ENCODE measurements at places on chromosomes 3 and 15. TPM values are rescaled to one million over a fixed set of nuclear protein-coding genes. Genes with fewer than 3 reads are reported as not detected.

GRCh38 chr3:37295925-37296324, 121.5 kb upstream of the LRRFIP2 start:
- no peak for DNase-seq

- no peak for DNase-seq
Measured at GRCh38 chr3:124927574-124928045, 6.9 kb downstream of the MUC13 start.

- no peak for DNase-seq
Measured at GRCh38 chr3:165196577-165197480, 645 bp upstream of the SLITRK3 start.

GRCh38 chr3:192851821-192852372, 65.8 kb downstream of the MB21D2 start:
- no peak for DNase-seq

Gene HIGD2B
- total RNA-seq, result not detected

DNA sequence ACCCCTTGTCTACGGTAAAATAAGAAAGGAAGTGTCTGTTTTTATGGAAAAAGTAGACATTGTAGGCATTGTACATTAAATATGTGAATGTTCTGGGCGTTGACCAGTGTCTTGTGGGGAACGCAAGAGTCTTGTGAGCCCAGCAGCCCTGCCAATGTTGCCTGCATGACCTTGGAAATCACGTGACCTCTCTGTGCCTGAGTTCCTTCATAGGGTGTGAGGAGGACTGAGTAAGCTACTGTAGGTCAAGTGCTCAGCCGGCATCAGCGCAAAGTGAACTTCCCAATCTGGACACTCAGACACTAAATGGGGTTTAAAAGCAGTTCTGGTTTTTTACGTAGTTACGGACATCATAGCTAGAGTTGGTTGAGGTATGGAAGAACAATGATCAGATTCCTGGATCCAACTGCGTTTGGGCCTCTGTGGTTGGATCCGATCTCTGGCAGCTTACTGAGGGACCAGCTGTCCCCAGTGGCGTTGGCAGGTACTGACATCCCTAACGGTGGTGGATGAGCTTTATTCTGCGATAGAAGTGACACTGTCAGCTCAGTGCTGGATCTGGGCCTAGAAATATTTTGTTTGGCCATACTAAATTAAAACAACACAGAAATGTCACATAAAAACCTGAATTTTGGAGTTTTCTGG, 63.8 kb downstream of the SPSB4 start:
- no peak for DNase-seq

GRCh38 chr15:62770752-62771151, 271.8 kb upstream of the TPM1 start:
- DNase-seq, result no peak

Measured in left ventricle myocardium inferior (tissue), 1 donor.